ENCODE measurements at places on chromosomes 12 and 14.

- DNase-seq = no peak
Measured at GRCh38 chr12:96719660-96720362, 187.2 kb upstream of the NEDD1 start.

GRCh38 chr12:50132505-50133135 lies 20.6 kb downstream of the COX14 start:
- peak; percentile 27 for DNase-seq

DNA sequence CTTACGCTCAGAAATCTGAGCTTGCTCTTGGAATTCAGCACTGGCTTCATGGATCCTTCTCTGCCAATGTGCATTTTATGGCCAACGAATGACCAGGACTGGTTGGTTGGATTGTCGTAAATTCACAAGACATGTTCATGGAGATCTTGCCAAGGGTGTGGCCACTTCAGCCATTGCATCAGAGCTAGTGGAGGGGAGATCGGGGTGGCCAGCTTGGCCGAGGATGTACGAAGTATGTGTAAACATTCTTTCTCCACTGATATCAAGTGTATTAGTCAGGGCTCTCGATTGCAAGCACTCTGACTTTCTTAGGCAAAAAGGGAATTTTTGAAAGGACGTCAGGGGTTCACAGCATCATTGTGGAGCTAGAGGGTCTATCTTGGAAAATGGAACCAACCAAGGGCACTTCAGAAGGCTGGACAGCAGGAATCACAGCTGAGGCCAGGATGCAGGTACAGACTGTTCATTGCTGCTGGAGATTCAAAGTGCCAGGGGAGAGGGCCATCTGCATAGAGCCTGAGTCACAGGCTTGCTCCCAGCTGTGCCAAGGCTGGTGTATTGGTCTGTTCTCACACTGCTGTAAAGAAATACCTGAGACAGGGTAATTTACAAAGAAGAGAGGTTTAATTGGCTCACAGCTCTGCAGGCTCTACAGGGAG lies 32.9 kb upstream of the ADGRD1 start:
- no peak for DNase-seq

GRCh38 chr14:73365727-73366126 lies 92.6 kb downstream of the NUMB start:
- DNase-seq = no peak

GRCh38 chr12:93243382-93243688 lies 134.4 kb upstream of the NUDT4 start:
- no peak for DNase-seq

DNA sequence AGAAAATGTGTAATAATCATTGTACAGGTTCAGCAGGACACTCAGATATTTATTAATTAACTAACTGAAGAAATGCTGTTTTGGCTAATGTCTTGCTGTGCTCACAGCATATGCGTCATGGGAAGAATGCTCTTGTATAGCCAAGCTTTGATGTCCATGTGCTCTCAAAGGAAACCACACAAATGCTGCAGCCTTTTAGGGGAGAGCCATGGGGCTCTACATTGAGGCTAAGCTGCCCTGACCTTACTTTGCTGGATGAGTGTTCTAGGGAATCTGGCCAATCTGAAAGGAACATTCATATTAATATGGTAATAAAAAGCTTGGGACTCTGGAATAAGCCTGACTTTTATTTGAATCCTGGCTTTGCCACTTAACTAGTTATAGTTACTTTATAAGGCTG lies 9.5 kb upstream of the CRADD start:
- no peak for DNase-seq

DNA sequence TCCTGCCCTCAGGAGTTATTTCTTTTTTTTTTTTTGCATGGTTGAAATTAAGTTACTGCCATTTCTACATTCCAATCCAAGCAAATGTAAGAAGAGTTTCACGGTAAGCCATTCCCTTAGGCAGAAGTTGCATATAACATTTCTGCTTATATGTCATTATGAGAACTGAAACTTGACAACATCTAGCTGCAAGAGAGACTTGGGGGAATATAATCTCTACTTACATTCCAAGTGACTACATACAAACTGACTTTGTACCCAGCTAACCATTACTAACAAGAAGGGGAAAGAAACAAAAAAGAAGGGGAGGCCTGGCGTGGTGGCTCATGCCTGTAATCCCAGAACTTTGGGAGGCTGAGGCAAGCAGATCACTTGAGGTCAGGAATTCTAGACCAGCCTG lies 7.3 kb upstream of the RESF1 start:
- DNase-seq = no peak

- no peak for DNase-seq
Measured at GRCh38 chr12:62800707-62801400, 134.1 kb downstream of the PPM1H start.

GRCh38 chr12:5247144-5247543 lies 184.8 kb upstream of the NTF3 start:
- DNase-seq = no peak

- DNase-seq = no peak
Measured at GRCh38 chr12:1681493-1681807, 9.4 kb upstream of the ADIPOR2 start.

DNA sequence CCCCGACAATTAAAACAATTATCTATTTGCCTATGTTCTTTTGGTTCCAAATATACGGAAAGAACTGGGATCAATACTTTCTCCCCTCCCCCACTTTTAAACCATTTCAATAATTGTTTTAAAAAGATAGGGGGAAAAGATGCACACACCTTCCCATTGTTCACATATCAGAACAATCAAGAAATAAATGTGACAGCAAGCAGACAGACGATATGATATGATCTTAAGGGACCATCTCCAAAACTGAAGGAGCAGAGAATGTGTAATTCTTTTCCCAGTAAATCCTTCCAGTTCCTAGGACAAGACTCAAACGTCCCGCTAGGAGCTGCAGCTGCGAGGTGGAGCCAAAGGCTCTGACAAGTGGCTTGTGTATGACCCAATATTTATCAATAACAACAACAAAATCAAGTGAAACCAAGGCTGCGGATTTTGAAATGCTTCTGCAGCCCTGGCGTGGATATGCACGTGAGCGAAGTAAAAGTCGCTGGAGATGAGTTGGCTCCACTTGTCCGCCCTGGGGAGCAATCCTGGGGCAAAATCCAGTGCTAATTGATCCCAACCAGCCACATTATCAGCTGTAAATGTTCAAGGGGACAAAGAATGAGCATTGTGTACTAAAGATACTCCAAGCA lies 8.2 kb upstream of the FOXG1 start:
- DNase-seq = no peak

DNA sequence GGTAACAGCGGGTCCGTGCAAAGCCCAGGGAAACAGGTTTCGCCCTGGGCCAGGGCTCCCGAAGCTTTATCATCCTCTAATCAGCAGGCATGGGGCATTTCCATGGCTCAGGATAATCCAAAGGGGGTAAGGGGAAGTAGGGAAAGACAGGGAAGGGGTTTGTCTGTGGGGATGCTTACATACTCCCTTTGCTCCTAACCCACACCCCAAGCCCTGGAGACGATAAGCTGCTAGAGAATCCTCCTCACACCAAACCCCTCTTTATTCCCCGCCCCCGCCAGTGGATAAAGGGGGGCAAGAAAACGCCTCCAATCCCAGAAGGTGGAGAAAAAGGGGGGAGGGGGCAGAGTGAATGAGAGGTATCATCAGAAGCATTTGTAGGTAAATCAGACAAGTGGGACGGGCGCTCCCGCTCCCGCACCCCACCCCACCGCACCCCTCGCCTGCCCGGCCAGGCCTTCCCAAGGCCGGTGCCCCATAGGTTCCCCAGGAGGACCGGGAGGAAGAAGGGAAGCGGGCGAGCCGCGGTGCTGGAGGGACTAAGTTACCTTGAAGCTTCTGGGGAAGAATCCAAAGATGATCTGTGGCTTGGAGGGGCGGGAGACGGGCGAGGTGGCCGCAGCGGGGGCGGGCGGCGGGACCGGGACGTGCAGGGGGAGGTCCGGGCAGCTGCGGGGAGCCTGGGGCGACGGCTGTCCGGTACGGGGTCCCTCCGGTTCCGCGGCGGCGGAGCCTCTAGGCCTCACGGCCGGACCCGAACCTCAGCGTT lies 762 bp downstream of the PPP2R5E start:
- DNase-seq = no peak

DNA sequence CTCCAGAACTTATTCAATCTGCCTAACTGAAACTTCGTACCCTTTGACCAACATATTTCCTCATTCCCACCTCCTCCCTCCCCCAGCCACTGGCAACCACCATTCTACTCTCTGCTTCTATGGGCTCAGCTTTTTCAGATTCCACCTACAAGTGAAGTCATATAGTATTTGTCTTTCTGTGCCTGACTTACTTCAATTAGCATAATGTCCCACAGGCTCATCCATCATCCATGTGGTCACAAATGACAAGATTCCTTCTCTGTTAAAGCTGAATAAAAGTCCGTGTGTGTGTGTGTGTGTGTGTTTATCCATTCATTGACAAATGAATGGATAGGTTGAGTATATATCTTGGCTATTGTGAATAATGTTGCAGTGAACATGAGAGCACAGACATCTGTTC lies 1.3 kb upstream of the C14orf39 start:
- no peak for DNase-seq

DNA sequence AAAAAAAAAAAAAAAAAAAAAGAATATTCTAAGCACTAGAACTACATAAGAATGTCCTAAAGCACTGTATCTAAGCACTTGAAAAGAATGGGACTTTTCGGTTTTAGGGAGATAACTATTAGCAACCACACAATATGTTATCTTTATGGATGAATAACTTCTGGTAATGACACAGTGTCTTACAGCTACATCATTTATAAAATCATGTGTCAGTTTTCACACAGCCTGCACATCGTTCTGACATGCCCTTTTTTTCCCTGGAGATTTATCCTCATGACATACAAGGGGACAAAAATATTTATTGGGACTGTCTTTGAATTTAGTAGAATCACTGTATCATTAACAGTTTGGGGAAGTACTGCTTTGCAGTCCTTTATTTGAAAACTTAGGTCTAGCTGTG lies 17.3 kb downstream of the TMEM19 start:
- DNase-seq = no peak

DNA sequence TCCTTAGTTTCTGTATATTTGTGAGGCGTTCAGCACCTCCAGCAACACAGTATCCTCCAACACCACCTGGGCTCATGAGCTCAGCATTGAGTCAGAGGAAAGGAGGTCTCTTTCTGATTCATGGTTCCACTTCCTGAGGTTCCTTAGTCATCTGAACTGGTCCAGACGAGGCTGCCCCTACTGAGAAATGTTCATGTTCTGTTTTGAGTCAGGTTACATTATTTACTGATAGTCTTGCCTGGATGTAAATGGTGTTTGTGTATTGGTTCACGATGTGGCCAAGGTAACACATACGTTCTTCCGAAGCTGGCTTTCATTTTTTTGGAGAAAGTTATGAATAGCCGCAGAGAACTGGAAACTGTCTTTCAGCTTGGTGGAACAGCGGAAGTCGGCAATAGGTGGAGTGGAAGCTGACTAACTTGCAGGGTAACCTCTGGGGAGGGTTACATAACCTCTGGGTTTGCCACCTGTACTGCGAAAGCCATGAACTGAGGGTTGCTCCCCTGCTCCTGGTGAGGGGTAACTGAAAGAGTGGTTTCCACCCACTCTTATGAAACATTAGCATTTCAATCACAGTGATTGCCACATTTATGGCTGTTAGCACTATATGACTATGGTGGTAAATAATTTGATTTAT lies 42.2 kb upstream of the MANSC4 start:
- DNase-seq = peak; percentile 25

- DNase-seq = no peak
Measured at GRCh38 chr12:65534238-65534841, 255.9 kb downstream of the MSRB3 start.

GRCh38 chr12:154058-154457 lies 59.9 kb downstream of the SLC6A12 start:
- no peak for DNase-seq

- no peak for DNase-seq
Measured at GRCh38 chr12:10354502-10354901, 35.3 kb downstream of the KLRK1 start.

GRCh38 chr14:77151918-77152588 lies 10.5 kb upstream of the ZDHHC22 start:
- no peak for DNase-seq

GRCh38 chr14:104819361-104819781 lies 18.5 kb downstream of the ZBTB42 start:
- no peak for DNase-seq

DNA sequence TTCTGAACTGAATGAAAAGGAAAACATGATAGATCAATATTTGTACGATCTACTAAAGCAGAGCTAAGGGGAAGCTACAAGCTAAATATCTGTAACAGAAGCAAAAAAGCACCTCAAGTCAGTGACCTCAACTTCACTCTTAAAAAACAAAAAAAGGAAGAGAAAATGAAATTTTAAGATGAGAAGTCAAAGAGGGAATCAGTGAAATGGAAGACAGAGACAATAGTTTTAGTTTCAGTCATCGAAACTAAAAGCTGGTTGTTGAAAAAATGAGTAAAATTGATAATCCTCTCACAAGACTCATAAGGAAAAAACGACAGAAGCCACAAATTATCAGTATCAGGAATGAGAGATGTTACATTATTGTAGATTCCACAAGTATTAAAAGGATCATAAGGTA lies 11.9 kb upstream of the SLC2A13 start:
- DNase-seq = no peak

DNA sequence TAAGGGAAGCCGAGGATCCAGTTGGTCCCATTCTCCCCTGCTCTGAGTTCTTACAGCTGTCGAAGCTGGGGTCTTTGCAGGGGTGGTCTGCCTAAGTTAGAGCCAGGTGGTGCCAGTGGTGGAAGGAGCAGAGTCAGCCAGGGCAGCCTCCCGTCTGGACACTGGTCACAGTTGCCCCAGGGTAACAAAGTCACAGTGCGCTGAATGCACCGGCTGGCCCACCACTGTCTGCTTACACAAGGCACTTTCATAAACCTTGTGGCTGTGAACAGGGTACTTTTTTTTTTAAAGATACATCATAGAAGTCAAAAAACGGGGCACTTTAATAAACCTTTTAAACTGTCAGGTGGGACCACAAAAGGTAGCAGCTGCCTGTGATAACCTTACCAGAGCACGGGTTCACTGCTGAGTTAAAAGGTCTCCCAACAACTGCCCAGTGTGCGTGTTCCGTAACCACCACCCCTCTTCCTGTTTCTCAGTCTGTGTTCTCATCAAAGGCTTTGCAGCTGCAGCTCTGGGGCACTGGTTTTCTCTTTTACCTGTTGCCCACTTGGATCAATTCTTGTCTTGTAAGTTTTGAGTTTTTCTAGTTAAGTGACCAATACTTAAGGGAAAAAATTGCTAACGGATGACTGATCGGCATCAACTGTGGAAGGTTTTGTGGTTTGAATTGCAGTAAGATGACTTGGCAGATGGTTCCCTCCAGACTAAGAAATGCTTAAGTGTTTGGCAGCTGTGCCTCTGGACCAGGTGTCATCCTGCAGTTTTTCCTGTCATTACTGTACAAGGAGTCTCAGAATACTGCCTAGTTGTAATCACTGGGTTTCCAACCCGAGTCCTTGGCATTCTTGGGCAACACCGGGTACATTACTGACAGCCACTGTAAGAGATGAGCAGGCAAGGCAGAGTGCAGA lies 55.9 kb downstream of the DYNC1H1 start:
- DNase-seq = peak; percentile 14

GRCh38 chr14:88196925-88197324 lies 126.1 kb downstream of the KCNK10 start:
- DNase-seq = no peak

DNA sequence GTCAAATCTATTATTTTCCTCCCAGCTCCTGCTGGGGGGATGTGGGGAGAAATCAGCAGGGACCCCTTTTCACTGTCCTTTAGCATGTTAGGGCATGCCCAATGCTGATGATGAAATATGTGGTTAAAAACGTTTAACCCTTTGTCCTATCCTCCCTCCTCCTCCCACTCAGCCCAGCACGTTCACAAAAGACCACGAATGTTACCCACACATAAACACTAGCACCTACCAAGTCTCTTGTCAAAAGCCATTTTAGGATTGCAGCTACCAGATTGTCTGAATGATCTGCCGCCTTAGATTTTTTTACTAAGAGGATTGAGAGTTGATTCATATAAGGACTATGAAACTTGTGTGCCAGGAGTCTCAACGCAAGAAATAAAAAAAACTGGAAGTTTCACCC lies 70.4 kb downstream of the TBK1 start:
- DNase-seq = peak; percentile 55

Data from fibroblast of skin of left quadriceps (primary cell).